ENCODE measurements at places on chromosomes 11 and 22.

DNA sequence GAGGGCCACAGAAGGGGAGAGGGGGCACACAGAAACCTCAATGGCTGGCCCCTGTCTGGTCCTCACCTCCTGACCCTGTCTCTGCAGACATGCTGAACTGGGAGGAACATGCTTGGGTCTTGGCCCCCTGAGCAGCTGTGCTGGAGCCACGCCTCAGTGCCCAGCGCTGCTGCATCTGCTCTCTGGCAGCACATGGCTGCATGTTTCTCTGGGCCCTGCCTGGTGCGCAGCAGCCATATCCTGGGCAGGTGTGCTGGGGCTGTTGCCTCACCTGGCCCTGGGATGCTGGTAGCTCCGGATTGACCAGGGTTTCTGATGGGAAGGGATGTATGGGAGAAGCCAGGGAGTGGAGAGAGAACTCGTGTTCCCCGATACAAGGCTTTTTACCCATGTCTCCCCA is 248.0 kb downstream of the ST3GAL4 start:
- DNase-seq, result no peak

GRCh38 chr11:28284196-28284595 is 176.0 kb downstream of the METTL15 start:
- no peak for DNase-seq

DNA sequence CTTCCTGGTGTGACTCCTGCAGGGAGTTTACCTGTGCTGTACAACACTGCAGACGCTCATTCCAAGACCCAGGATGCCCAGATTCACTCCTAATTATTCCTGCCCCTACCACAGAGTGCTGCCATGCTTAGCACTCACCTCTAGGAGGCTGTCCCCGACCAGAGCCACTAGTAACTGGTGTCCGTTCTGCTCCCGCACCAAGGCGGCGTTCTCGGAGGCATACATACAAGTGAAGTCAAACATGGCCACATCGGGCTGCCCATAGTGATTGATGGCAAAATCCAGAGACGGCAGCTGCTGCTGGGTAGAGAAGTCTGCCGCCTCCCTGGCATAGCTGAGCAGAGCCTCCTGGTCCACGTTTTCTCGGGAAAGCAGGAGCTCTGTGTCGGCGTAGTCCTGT is 122.3 kb upstream of the BID start:
- no peak for DNase-seq

- no peak for DNase-seq
These were observed 41.9 kb upstream of the MN1 start for GRCh38 chr22:27843441-27843840.

GRCh38 chr11:18392434-18393321 is 1.7 kb upstream of the LDHA start:
- no peak for DNase-seq

GRCh38 chr22:19396561-19396933 is 35.0 kb downstream of the HIRA start:
- DNase-seq, result no peak

DNA sequence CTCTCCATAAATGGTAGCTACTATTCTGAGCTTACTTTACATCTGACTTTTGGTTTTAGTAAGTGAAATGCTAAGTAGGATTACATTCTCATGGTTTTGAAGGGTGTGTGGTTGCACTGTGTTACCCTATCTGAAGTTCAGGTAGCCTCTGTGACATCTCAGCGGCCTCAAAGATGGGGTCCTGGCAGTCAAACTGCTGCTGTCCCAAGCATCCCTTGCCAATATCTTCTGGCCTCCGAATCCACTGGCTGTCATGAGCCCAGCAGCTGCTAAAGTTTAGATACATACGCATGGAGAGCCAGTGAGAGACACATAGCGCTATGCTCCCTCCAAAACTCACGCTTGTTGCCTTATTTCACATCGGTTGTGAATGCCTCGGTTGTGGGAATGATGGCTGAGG is 34.9 kb downstream of the UBASH3B start:
- no peak for DNase-seq

- peak; percentile 79 for DNase-seq
These were observed at the start of gene ZNF280B for GRCh38 chr22:22508274-22509176. Gene ZNF280B (minus strand): TSS chr22:22508742. CDS start chr22:22489398, 19,344 bp downstream.

DNA sequence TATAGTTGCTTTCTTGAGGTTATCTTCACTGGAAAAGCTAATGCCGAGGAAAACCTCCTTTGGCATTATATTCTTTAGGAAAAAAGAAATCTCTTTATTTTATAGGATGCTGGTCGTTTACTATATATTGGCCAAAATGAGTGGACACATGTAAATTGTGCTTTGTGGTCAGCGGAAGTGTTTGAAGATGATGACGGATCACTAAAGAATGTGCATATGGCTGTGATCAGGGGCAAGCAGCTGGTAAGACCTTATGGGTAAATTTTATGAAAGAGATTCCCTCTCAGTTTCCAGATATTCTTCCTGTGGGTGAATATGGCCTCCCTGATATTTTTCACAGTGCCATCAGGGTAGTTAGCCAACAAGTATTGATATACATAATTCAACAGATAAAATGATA is 29.4 kb upstream of the TTC36 start:
- peak; percentile 62 for DNase-seq

GRCh38 chr11:126355324-126355925 is at the start of gene ST3GAL4:
Gene ST3GAL4 (plus strand): TSS chr11:126355686. CDS start chr11:126406156, 50,470 bp downstream.
- peak; percentile 58 for DNase-seq
